ENCODE measurements at places on chromosomes 7 and 10.

GRCh38 chr7:16034353-16034752 lies 347.9 kb upstream of the MEOX2 start:
- no peak for DNase-seq

DNA sequence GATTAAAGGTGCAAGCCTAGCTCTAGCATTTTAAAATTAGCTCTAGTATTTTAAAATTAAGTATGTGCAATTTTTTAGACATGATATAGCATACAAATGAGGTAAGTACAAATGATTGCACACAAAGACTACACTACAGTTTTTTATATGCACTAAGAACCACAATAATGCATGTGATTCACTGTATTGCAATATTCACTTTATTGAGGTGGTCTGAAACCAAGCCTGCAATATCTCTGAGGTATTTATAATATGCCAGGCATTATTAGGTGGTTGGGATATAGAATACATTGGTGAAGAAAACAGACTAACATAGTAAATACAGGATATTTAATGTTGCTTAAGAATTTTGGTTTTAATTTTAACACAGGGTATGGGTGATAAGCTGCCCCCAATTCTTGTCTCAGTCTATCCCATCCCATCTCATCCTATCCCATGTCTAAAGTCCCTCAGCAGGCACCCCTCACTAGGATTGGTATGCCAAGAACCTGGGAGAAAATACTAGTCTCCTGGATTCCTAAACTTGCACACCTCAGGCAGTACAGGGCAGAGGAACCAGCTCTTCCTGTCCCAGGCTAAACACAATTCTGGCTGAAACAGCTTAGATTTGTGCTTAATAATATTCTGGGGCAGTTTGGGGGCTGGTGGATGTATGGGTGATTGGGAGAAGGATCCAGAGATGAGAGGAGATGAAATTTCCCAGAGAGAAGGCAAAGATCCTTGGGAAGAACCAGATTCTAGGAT lies 90.4 kb downstream of the HIPK2 start:
- DNase-seq = no peak

DNA sequence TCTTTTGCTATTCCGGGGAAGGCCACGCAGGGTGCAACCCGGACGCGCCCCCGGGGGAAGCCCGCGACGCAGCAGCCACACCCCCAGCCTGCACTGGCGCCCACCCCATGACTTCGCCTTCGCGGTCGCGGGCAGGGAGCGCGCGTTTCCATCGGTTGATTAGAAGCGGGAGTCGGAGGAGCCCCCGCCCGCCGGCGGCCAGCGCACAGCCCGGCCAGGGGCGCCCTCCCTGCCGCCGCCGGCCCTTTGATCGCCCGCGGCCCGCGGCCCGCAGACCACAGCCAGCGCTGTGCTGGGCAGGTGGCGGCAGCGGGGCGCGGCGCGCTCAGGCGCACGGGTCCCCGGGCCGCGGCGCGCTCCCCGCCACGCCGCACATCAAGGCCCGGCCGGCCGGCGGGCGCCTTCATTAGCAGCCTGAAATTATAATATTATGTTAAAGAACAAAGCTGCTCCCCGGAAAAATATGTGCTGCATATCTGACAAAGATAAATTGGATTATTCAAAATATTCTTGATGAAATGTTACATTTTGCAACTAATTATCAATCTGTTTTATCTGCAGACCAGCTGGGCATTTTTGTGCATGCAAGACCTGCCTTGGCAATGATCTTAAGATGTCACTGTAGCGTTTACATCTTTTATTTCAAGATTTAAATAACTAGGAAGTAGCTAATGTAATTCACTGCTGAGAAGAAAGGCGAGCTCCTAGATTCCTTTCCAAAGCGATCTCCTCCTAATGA lies 160.7 kb upstream of the MKI67 start:
- no peak for DNase-seq

DNA sequence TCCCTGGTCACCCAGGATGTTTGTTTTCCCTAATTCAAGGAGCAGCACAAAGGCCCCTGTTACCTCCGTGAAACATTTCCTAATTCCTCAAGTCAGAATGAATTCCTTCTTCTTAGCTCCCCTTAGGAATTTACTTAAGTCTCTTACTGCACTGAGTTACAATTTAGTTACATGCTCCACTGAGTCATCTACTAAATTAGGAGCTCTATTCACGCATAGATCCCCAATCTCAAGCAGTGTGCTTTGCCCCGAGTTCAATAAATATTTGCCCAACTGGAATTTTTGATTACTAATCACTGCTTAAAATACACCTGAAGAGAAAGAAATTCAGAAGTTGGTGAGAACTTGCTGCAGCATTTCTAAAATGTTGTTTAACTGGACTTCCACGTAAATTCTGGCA lies 329.4 kb upstream of the MYO3A start:
- DNase-seq = no peak

DNA sequence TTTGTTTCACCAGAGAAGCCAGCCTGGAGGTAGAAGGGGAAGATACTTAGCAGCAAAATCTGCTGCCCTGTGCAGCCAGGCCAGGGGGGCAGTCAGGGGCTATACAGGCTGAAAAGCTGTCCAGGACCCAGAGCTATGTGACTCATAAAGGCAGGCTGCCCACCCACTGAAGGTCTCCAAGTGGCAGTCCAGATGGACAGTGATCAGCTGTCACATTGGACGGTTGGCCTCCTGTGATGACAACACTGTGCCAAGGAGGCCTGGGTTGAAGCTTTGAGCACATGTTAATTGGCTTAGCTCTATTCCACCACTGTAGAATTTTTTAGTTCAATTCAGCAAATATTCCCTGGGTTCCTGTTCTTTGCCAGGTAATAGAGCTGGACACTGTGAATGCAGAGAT lies 577.3 kb upstream of the GALNT17 start:
- DNase-seq = no peak

- DNase-seq = no peak
Measured at GRCh38 chr7:16648551-16648950, 2.6 kb downstream of the BZW2 start.

DNA sequence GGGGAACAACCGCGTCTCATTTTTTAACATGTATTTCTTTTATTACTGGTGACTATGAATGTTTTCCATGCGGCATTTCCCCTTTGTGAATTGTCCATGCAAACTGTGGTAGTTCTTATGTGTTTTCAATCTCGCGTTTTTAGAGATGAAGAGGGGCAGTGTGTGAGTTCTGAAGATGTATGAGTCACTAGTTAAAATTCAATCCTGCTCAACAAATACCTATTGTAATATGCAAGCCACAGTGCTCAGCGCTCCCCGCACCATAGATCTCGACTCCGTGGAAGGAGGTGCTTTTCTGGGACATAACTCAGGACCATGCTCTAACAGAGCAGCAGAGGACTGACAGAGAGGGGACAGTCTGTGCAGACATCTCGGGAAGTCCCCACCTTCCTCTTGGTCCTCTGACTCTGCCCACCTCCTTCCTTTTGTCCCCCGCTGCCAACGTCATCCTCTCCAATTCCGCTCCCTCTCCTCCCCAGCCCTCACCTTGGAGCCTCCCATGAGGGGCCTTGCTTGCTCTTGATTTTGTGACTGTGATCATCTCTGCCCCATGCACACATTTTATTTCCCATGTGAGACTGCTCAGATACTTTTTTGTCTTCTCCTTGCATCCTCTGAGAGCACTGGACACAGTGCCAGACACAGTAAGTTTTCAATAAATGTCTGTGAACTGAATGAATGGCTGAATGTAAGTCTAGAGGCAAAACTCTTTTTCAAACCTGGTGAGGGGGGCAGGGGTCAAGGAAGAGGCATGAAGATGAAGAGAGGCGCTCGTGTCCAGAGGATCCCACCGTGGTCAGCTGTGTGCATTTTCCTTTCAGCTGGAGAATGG lies 42.7 kb upstream of the PLEKHA1 start:
- DNase-seq = no peak

GRCh38 chr7:143511593-143512047 lies 33.9 kb downstream of the TAS2R41 start:
- DNase-seq = no peak

DNA sequence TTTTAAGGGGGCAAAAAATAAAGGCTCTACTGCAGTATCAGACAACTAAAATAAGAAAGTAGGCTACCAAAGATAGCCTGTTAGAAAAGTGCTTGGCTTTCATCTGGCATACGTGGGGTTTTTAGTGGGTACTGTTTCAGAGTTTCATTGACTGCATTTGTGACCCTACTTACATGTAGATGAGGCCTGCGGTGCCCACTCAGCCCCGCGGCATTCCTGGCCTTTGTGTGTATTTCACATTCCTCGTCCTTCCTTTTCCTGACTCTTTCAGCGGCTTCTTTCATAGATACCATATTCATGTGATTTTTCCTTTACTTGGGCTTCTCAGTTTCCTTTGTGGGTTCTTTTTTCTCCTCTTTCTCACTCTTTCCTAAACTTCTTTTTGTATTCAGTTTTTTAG lies 50.7 kb downstream of the UBE3C start:
- DNase-seq = no peak

DNA sequence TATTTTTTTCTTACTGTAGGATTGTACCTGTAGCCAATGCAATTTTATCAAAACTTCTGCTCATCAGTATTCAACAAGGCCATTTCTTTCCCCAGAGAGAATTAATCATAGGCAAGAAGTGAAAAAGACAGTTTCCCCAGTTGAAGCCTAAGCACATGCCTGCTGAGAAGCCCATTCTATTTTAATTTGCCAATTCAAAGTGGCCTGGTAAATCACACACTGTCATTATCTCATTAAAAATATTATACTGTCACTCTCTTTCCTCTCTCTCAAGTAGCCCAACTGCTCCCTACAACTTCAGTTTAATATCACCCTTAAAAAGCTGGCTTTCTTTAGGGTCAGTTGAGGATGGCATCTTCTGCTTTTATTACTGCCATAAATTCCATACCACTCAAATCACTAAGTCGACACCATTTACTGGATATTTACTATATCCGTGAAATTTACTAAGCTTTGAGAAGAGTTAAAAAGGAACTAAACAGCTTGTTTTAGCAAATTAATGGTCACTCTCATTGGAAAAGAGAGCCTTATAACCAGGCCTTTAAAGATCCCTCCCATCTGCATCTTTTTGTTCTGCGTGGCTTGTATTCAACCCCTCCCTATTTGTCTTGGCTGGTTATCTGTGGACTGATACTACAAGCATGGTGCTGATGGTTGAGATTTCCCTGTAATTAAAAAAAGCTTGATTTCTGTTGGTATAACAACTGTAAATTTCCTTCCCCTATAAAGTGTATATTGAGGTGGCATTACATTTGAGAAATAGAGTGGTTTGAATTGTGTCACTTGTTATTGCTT lies 30.6 kb downstream of the COL28A1 start:
- DNase-seq = no peak

GRCh38 chr7:28068811-28069216 lies 111.8 kb downstream of the JAZF1 start:
- no peak for DNase-seq

DNA sequence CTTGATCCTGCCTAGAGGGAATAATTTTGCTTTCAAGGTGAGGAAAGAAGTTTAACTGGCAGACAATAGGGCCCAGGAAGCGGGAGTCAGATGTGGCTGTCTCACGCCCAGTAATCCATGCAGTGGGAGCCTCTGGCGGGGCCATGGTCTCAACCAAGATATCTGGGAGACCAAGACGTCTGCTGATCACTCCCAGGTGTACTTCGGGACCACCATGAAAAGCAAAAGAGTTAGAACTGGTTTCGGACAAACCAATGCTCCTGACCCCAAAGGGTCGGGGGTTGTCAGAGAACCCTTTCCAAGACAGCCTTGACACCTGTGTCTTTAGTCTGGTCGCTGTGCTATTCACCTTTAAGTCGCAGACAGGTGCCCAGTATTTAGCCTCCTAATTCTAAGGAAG lies 256.9 kb upstream of the MBL2 start:
- no peak for DNase-seq

- no peak for DNase-seq
Measured at GRCh38 chr10:123045961-123046731, 37.3 kb downstream of the ACADSB start.

- DNase-seq = no peak
Measured at GRCh38 chr10:132972149-132972985, 30.0 kb upstream of the CFAP46 start.
